ENCODE measurements at places on chromosomes 2 and 18. TPM values are rescaled to one million over a fixed set of nuclear protein-coding genes. Genes with fewer than 3 reads are reported as not detected.

GRCh38 chr2:133434959-133435668 lies 133.1 kb downstream of the NCKAP5 start:
- DNase-seq: no peak

The AGXT gene
- total RNA-seq: not detected

The PRKAG3 gene
- not detected for total RNA-seq

The CD8B2 gene
- total RNA-seq: not detected

All from fibroblast of villous mesenchyme (primary cell).